ENCODE measurements at places on chromosomes 5 and 9. TPM values are rescaled to one million over a fixed set of nuclear protein-coding genes. Genes with fewer than 3 reads are reported as not detected.

- no peak for DNase-seq
Measured at GRCh38 chr5:475704-476101, 32.7 kb downstream of the EXOC3 start.

- no peak for DNase-seq
Measured at GRCh38 chr5:95317085-95317484, 32.2 kb upstream of the MCTP1 start.

DNA sequence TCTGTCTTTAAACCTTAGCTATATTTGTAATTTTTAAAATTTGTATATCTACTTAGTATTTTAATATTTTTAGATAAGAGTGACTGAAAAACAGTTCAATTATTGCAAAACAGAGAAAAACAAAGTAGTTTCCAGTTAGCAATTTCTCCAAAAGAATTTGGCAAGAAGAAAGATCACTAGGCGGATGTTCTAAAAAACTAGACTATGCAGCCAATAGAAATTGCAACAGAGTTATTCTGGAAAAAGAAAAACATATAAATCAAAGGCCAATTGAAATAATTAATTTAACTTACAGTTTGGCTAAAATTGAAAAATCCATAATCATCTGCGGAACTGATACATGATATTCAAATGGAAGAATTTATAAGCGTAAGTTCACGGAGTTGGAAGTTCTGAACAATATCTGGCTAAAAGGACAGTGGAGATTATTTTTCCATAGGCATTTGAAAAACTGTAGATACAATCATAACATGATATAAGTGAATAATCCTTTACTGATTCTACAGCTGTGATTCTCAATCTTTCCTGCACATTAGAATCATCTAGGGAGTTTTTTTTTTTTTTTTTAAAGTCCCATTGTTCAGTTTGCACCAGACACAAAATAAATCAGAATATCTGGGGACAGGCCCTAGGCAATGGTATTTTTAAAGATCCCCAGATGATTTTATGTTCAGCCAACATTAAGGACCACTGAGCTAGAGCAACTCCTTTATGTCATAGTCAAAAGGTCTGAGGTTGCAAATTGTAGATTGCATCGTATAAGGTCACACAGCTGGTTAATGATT lies 605.1 kb upstream of the DAB2 start:
- no peak for DNase-seq

- no peak for DNase-seq
Measured at GRCh38 chr5:39113354-39113953, 39.3 kb upstream of the RICTOR start.

DNA sequence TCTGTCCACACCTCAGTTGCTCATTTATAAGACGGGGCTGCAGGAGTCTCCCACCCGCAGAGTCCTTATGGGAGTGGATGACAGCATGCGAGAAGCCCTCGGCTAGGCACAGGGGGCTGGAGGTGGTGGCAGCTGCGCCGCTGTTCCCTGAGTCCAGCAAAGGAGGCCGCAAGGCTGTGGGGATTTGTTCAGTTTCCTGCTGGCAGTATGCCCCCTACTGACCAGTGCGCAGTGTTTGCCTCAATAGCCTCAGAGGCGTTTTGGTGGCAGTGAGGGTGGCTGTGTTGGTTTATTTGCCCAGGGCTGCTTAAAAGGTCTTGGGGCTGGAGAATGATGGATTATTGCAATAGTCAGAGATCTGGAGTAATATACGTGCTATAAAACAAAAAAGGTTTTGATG lies 176.3 kb upstream of the OTULINL start:
- no peak for DNase-seq

- no peak for DNase-seq
Measured at GRCh38 chr9:76886318-76886717, 19.6 kb downstream of the PRUNE2 start.

DNA sequence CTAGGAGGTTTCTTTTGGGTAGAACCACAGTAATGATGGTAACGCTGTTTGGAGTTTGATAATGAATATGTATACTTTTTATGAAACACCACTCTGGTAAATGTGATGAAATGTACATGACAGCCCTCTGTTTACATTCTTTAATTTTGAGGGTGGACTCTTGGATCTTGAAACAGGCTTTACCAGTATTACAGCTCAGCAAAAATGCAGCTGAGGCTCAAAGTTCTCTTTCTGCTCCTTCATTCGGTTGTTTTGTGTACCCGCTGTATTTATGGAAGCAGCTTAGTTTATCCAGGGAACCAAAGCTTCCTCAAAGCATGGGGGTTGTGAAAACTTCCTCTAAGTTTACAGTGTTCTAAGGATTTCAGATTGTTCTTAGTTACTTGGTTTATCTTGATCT lies 11.1 kb downstream of the GAPVD1 start:
- DNase-seq: no peak

DNA sequence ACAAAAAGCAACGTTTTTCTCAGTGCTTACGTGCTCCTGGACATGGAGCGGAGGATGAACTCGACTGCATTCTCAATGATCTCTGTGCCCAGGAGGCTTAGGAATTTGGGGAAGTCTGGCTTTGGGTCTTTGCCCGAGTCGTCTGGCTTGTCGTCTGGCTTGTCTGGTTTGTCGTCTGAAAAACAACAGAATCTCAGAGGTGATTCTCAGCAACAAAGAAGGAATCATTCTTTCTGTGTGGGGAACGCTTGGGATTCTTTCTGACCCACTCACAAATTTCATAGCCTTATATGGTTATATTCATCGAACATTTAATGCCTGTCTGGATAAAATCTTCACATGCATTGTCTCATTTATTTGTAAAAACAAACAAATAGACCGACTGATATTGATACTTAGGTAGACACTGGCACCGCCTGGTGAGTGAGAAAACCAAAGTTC lies 4.7 kb downstream of the C5orf46 start:
- DNase-seq: no peak

DNA sequence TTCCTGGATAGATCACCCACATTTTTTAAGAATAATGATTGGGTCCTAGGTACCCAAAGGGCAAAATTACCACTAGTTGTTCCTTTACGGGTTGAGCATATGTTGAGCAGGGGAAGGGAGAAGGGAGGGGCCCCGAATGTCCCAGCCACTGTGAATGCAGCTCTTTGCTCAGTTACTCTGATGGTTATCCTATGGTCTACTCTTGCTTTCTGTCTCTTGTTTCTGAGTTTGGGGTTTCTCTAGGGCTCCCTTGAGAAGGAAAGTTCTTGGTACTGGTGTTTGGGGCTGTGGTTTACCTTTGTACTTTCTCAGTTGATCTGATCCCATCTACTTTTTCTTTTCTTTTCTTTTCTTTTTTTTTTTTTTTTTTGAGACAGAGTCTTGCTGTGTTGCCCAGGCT lies 55.6 kb downstream of the ALG2 start:
- no peak for DNase-seq

The CERCAM gene
- polyA plus RNA-seq: 37.7 TPM

GRCh38 chr5:68215898-68216244 lies 315 bp downstream of the PIK3R1 start:
- no peak for DNase-seq

GRCh38 chr5:39470811-39471210 lies 46.0 kb upstream of the DAB2 start:
- no peak for DNase-seq

The ATP6V1G1 gene
- 318 TPM for polyA plus RNA-seq

The HAVCR2 gene
- polyA plus RNA-seq: 6.3 TPM

The GRIN1 gene
- 0.20 TPM for polyA plus RNA-seq

- DNase-seq: no peak
Measured at GRCh38 chr9:110615498-110615897, 36.0 kb upstream of the SVEP1 start.

- no peak for DNase-seq
Measured at GRCh38 chr9:8486095-8486494, 686.5 kb upstream of the DMAC1 start.

The NEURL1B gene
- polyA plus RNA-seq: 16.1 TPM

GRCh38 chr9:113220467-113221002 lies 542 bp downstream of the FKBP15 start:
- DNase-seq: no peak
